ENCODE measurements at places on chromosomes 1 and 21.

GRCh38 chr1:145751491-145752037 is 32.3 kb downstream of the CD160 start:
- peak; percentile 47 for DNase-seq

DNA sequence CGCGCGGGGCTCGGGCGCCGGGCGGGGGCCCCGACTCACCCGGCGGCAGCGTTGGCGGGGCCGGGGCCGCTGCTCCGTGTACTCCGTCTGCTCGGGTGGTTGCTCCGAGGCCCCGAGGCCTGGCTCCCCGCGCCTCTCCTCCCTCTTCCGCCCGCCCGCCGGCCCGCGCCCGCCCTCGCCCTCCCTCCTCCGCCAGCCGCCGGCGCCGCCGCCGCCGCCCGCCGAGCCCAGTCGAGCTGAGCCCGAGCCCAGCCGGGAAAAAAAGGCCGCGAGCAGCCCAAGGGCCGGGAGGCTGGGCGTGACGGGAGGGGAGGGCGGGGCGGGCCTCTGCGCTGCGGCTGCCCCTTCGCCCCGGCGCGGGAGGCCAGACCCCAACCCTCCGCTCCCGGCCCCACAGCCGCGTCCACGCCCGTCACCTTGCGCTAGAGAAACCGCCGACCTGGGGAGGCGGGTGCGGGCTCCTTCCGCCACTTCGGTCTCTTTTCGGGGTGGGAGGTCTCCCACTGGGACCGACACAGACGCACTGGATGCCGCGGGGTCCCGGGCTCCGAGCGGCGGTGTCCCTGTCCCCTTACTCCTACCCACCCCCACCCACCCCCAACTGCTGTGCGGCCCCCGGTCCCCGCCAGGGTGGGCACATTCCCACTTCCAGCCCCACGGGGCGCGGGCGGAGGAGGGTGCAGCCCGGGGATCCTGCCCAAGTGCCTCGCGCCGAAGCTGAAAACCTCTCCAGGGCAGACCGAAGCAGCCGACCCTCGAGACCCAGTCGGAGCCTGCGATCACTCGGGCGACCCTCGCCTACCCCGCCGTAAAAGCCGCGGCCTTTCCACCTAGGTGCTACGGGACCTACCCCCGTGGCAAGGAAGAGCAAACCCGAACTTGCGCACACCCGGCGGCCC is at the start of gene CERS2:
Gene CERS2, minus strand, starts transcription at position 256 of the 899 bp plus-strand sequence. CDS start 5,745 bp downstream, outside the sequence.
- DNase-seq: peak; percentile 89

DNA sequence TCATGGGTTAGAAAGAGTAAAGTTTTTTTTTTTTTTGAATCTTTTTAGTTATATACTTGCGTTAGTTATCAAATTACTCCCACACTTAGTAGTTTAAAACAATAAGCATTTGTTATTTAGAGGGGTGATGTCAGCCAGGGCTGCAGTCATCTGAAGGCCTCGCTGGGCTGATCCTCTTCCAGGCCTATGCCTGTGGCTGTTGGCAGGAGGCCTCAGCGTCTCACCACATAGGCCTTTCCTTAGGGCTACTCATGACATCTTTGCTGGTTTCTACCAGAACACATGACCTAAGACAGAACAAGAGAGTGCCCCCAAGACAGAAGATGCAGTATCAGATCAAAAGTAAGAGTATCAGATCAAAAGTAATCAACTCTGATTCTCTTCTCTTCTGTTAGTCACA is 167.4 kb downstream of the HHAT start:
- DNase-seq: no peak

DNA sequence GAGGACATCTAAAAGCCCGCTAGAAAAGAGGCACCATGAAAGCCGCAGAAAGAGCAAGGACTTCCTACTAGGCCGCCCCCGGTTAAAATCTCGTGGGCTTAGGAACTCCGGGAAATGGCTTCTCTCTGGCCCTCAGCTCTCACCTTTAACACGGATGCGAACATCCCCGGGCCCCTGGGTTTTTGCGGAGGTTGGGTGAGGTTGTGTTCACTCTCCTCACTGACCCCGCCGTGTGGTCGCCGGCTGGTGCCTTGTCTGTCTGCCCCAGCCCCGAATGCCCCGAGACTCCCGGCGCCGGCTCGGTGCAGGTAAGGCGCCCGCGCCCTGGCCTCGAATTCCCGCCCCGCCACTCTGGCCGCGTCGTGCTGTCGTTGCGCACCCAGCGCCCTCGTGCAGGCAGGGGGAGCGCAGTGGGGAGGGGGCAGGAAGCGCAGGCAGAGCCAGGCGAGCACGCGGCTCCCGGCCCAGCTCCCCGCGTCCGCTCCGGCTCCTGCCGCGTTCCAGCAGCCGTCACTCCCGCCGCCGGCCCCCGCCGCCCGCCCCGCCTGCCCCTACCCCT is at the start of gene SHISAL2A:
Gene SHISAL2A, plus strand, starts transcription at position 437 of the 559 bp plus-strand sequence. CDS start 326 bp downstream, outside the sequence.
- no peak for DNase-seq

DNA sequence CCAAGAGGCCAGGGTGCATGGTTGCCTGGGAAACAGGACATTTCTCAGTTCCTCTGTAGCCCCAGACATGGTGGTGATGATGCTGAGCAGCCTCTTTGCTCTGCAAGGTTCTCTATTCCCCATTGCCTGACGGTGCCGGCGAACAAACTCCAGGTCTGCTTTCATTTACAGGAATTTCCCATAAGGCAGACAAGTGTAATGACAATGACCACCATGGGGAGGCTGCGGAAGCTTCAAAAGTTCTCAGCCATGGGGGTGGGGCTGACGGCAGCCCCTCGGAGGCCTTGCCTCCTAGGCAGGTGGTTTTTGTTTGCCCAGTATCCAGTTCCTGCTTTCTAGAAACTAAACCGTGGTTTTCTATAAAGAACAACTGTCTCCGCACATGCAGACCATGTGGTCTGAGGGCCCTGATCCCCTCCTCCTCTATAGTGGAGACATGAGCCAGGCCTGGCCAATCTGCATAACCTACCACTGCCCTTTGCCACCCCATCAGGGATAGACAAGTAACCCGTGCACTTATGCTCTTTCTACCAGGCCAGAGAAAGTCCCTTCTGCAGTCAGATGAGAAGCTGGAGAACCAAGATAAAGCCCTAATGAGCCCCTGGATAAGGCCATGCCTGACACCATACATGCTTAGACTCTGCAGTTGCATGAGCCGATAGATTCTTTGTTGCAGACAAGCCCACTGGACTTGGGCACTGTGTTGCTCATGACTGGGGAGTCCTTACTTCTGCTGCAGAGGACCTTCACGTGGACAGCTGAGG is 54.1 kb downstream of the LDLRAD2 start:
- DNase-seq: no peak

DNA sequence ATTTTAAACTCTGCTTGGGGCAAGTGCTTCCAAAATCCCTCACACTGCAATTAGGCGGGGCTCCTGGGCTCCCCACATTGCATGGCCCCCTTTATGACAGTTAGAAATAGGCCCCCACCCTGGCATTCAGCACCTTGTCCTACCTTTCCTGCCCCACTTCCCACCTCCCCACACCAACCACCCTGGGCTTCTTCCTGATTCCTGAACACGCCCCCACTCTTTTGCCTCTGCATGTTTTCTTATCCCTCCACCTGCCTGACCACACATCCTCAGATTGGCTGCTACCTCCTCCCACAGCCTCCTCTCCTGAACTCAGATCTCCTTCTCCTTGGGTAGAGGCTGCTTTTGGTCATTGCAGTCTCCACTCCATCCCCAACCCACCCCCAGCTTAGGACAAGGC is 1.5 kb downstream of the MOB3C start:
- DNase-seq: no peak

DNA sequence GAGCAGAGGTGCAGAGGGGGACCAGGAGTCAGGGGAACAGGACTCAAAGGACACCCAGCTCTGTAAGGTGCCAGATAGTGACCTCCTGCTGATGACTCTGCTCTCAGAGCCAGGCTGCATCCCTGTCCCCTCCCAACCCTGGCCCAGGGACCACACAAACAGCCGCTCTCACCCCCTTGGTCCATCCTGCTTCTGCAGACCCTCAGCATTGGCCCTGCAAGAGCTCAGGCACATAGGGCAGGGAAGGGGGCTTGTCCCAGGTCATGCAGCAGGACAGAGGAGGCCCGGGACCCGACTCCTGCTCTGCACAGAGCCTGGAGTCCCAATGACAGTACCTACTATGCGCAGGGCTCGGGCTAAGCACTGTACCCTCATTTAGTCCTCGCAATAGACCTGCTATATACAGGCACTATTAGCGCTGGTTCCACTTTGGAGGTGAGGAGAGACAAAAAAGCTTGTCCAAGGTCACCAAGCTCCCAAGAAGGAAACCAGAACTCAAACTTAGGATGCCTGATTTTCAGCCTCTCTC is 15.7 kb downstream of the EPHA2 start:
- DNase-seq: no peak

- no peak for DNase-seq
Measured at GRCh38 chr1:198185759-198186158, 29.0 kb downstream of the NEK7 start.

DNA sequence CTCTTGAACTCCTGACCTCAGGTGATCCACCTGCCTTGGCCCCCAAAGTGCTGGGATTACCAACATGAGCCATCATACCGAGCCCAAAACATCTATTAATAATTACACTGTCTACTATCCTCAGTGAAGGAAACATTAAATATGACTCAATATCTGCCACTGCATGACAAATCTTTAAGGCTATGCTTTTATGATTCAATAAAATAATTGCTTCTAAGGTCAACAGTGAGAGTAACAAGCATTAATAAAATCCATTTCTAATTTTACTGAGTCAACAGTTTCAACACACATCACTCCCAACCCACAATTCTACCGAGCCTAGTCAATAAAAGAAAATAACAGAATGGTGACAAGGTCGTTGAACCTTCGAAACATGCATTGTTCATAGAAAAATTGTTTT is 125.5 kb upstream of the CHRM3 start:
- no peak for DNase-seq

- DNase-seq: peak; percentile 58
Measured at GRCh38 chr1:51192213-51192843, 43.7 kb upstream of the RNF11 start.

- no peak for DNase-seq
Measured at GRCh38 chr1:160808289-160808688, 12.3 kb downstream of the LY9 start.

DNA sequence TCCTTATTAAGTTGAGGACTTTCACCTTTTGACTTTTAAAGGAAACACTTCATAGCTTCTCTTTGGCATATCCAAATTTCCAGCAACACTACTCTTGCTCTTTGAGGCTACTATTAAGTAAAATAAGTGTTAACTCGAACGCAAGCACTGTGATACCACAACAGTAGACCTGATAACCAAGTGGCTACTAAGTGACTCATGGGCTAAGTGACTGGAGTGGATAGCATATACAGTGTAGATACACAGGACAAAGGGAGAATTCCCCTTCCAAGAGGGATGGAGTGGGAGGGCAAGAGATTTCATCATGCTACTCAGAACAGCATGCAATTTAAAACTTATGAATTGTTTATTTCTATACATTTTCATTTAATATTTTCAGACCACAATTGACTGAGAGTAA is 9.8 kb upstream of the KCNA3 start:
- no peak for DNase-seq

DNA sequence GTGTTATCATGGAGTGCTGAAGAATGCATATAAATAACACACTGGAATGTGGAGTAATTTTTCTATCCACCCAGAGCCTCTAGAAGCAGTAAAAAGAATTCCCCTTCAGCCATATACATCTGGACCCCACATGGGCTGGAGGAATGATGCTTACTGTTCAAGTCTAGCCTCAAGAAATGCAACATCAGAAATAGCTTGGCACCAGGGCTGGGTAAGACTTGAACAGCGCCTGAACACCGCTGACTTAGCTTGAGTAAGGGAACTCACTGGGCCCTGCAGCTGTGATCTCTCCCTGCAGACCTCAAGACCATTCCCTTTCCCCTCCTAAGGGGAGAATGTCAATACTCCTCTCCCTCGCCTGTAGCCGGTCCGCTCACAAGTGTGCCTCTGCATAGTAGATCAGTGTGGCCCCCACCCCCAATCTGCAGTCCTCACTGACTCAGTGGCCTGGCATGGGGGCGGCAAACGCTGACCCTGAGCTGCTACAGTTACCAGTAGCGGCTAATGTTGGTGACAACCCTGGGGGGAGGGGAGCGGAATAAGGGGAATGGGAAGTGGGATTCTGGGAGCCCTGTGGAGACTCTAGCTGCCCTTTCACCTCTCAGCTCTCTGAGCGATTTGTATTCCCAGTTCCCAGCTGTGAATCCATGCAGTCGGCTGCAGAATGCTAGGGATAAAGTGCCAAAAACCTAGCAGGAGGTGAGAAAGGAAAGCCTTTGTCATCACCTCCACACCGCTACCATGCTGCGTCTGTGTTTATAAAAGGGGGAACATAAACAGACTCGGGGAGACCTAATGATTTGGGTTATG is 483.9 kb downstream of the DISC1 start:
- peak; percentile 50 for DNase-seq

GRCh38 chr1:9309080-9309479 is 16.4 kb downstream of the SPSB1 start:
- no peak for DNase-seq

DNA sequence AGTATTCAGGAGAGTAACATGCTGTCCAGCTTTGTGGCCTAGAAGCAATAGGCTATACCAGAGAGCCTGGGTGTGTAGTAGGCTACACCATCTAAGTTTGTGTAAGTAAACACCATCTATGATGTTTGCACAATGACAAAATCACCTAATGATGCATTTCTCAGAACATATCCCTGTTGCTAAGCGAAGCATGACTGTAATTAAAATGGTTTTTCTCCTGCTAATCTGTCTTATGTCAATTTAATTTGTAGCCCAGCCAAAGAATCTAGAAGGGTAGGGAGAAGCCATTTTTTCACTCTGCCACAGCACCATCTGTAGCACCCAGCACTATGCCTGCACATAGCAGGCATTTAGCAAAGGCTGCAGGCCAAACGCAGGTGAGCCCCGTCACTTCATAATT is 2.0 kb upstream of the TTC24 start:
- DNase-seq: no peak

GRCh38 chr1:205480349-205480985 is 24.0 kb upstream of the CDK18 start:
- DNase-seq: no peak

DNA sequence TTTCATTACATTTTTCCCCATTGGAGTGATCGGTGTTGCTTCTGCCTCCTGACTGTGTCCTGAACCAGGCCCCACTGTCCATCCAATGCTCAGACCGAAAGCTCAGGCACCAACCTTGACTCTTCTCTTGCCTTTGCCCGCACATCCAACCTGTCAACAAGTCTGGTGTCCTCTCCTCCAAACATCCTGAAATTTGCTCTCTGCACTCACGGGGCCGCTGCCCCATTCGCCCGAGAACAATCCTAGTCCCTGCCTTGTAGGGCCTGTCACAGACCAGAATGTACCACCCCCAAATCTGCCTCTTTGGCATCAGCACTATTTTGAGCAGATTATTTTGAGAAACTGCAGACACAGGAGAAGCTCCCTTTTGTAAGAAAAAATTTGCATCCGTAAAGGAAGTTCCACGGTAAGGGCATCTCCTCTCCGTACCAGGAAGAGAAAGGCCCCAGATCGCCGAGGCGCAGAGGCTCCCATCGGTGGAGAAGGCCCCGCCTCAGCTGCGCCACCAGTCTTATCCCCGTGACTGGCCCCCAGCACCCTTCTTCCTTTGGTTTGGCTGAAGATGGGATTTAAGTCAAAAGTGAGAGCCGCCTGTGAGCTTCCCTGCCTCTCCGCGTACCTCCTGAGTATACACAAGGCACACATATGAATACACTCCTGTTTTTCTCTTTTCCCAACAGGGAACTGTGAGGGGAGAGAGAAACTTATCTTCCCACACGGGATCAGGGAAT is 7.1 kb downstream of the MORN1 start:
- DNase-seq: no peak
